GM04503 (cell line): ENCODE measurements at places on chromosomes 1 and 21.

DNA sequence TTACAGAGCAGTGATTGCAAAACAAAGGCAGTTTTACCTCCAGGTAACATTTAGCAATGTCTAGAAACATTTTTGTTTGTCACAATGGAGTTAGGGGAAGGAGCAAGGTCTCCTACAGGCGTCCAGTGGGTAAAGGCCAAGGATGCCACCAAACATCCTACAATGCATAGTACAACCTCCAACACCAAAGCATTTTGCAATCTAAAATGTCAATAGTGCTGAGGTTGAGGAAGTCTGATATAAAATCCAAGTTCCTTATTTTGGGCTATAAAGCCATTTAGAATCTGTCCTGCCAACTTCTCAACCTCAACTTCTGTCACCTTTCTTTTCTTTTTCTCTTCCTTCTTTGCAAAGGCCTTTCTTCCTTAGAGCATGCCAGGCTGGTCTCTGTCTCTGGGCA is 111.2 kb downstream of the FASLG start:
- no peak for DNase-seq

DNA sequence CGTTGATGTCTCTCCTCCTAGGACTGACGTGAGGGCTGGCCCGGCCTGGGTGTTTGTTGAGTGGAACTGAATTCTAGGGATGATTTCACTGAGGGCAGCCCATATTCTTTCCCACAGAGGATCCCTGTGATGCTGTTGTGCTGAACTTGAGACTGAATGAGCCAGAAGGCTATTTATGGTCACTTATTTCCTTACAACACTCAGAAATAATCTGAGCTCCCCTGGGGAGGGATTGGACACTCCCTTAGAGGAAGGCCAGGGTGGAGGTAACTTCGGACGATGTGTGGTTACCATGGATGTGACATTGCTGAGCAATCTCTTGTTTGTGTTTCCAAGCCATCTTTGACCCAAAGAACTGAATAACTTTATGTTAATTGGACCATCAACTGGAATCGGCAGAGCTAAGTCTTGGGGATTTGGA is 5.1 kb upstream of the TMCO4 start:
- DNase-seq = no peak

DNA sequence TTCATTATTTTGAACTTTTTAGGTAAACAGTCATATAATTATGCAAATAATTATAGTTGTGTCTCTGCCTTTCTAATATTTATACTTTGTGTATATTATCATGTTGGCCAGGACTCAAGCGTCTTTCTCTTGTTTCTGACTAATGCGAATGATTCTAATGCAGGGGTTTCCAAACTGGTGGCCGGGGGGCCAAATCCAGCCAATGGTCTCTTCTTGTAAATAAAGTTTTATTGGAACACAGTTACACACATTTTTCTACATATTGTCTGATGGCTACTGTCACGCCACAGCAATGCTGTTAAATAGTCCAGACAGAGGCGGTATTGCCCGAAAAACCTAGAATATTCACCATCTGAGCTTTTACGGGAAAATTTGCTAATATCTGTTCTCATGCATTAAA is 8.9 kb upstream of the POFUT2 start:
- no peak for DNase-seq

DNA sequence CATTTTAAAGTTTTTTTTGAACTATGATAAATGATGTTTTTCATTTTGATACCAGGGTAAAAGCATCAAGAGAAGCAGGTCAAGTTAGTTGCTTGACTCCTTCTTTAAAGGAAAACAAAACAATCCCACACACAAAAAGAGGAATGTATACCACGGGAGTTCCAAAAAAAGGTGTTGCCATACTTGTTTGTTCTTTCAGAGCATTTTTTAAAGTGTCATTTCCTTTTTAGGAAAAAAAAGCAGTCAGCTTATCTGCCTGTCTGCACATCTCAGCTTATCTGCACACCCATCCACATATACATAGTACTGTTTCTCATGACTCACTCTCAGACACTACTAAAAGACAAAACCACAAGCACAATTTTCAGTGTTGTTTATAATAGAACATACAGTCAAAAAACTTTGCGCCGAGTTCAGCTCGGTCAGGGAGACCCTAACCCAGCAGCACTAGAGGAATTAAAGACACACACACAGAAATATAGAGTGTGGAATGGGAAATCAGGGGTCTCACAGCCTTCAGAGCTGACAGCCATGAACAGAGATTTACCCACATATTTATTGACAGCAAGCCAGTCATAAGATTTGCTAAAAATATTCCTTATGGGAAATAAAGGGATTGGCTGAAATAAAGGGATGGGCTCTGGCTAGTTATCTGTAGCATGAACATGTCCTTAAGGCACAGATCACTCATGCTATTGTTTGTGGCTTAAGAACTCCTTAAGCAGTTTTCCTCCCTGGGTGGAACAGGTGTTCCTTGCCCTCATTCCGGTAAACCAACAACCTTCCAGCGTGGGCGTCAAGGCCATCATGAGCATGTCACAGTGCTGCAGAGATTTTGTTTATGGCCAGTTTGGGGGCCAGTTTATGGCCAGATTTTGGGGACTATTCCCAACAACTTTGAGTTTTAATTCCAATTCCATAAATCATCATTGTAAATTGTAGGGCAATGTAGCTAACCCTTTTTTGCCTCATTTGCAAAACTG is 11.4 kb upstream of the MNDA start:
- DNase-seq = no peak

DNA sequence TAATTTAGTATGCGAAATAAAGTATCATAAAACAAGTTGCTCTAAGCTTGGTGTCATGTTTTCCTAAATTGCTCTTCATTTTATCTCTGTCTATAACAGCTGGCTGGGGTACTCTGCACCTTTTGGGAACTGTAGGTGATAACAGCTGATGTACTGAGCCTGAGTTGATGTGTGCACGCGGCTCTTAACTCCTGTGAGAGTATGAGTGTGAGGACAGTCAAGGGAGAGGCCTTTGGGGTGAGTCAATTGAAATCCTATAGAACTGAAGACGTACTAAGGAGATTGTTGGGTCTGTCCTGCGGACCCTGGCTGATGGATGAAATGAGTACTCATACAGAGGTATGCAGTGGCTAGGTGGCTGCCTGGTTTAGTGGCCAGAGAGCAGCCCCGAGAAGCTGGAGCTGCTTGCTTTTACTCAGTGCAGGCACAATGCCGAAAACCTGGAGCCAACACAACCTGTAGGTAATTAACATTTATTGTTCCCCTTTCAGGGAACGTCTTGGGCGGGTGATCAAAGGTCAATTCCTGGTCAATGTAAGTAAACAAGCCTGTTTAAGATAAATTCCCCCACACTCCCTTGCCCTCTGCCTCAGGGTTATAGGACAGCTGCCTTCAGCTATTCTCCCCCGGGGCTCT is 188.5 kb downstream of the PRDM2 start:
- no peak for DNase-seq

DNA sequence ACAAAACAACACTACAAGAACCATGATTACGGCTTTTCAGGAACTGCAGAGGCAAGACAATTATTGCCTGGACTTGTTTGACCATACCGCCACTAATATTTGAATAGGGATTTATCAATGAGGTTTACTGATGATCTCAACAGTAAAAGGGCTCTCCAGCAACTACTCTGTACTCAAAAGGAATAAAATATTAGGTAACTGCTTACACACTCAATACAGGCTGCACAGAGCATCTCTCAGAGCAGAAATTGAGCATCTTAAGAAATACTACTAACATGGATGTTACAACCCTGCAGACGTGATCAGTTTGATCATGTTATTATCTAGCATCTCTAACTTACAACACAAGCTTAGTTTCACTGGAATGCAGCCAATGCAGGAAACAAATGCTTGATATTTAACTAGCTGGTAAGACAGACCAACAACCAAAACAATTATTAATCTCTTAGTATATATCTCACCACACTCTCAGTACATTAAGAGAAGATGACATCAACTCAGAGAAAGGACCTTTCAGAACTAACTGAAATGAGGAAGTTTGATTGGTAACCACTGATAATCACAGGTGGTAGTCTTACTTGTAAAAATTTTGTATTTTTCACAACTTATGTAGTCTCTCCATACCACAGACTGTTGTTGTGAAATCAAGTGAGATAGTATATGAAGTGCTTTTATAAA is 52.2 kb downstream of the PUM1 start:
- DNase-seq = no peak

- no peak for DNase-seq
Measured at GRCh38 chr1:174964261-174964971, 35.3 kb upstream of the CACYBP start.

- DNase-seq = no peak
Measured at GRCh38 chr1:60470246-60470645, 396.7 kb upstream of the C1orf87 start.
